NCI-H1436 (cell line): ENCODE measurements at places on chromosomes 7 and 10.

DNA sequence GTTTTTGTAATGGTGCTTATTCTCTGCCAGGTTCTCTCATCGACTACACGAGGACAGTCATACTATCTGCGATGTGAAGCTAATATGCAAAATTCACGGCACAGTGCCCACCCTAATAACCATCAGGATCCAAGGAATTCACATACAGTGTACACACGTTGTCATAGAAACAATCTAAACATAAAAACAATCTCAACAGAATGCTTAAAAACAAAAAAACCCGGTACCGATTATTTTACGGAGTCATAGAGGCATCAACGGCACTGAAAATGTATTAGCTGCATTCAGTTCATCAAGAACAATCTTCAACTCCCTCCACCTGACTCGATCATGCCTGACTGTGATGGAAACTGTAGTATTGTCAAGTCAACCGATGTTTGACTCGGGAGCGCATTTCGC is 628 bp downstream of the MRPS33 start:
- no peak for DNase-seq

GRCh38 chr7:43450894-43451293 is 132.0 kb upstream of the STK17A start:
- no peak for DNase-seq

DNA sequence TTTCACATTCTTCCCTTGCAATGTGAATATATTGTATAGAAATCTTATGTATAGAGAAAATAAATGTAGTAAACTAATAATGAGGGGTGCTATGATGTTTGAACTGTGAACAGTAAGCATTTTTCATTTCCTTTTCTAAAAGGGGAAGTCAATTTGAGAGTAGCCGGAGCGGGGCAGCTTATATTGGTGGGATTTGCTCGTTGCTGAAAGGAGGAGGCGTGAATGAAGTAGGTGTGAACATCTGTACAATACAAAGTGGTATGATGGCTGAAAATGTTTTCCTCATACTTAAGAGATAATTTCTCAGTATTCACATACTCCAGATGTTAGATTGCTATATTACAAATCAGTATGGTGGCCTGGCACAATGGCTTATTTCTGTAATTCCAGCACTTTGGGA is 87.1 kb downstream of the SRI start:
- no peak for DNase-seq

- peak; percentile 44 for DNase-seq
These were observed 83.3 kb upstream of the DNAJC1 start for GRCh38 chr10:22086730-22087401.

- DNase-seq: no peak
These were observed 260.4 kb downstream of the SEMA3A start for GRCh38 chr7:83934118-83934734.

GRCh38 chr10:82210331-82210730 is 335.3 kb downstream of the NRG3 start:
- no peak for DNase-seq

- DNase-seq: no peak
These were observed 17.1 kb downstream of the GBX1 start for GRCh38 chr7:151150388-151150787.

DNA sequence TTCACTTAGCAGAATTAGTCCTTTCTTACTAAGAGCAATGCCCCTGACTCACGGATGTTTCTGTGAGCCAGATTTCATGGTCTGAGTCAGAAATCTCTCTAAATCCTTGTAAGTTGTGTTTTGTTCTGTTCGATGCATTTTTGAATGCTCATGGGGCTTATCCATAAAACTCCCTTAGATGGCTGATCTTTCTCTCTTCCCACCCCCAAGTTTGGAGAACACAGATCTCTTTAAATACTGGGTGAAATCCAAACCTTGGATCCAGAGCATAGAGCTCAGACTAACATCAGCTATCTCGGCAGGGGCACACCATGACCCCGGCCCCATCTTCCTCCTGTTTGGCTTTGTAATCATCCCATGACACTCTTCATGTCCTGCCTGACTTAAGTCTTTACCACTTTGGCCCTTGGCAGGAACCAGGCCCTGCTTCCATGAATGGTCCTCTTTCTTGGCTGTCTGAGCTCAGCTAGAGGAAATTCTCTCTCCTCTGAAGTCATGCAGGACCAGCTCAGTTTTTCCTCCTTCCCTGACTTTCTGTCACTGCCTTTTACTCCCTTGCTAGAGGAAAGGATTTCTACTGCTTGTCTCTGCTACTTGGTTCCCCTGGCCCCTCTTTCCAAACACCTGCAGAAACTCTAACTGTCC is 120.4 kb upstream of the RAB11FIP2 start:
- no peak for DNase-seq

GRCh38 chr7:31648288-31648687 is 38.7 kb upstream of the PPP1R17 start:
- DNase-seq: no peak

- no peak for DNase-seq
These were observed 422.4 kb downstream of the INHBA start for GRCh38 chr7:41280491-41280890.

DNA sequence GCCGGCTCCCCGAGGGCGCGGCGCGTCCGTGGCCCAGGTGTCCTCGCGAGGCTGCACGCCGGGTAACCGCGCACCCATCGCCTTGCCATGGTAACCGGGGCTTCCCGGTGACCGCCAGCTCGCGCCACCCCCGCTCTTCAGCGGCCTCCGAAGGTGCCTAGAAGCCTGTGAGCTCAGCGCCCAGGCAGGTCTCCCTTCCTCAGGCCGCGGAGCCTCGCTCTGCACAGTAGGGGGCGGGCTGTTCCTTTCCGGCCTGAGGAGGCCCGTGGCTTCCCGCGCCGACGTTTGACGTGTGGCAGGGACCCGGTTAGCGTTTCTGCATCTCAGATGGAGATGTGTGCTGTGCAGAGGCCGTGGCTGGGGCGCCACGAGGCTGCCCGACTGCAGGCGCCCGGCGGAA is 117.1 kb downstream of the DYNC2I1 start:
- peak; percentile 24 for DNase-seq

DNA sequence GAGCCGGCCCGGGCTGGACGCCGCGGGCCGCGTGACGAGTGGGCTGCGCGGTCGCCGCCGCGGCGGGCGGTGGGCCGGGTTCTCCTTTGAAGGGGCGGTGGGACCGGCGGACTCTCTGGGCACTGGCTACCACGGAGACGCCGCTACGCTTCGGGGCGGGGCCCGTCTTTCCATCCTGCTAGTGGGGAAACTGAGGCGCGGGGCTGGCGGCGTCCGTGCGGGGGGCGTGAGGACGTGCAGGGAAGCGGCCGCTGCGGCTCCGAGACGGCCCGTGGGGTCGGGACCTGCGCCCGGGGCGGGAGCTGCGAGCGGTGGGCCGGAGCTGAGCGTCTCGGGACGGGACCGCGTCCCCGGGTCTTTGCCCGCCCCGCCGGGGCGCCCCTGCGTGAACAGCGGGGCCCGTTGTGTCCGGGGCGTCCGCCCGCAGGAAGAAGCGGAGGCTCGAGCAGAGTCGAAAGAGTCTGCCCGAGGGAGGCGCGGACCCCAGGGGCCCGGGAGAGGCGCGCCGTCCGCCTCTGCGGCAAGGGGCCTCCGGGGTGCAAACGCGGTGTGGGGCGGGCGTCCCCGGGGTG is 548 bp upstream of the BNIP3 start:
- no peak for DNase-seq

DNA sequence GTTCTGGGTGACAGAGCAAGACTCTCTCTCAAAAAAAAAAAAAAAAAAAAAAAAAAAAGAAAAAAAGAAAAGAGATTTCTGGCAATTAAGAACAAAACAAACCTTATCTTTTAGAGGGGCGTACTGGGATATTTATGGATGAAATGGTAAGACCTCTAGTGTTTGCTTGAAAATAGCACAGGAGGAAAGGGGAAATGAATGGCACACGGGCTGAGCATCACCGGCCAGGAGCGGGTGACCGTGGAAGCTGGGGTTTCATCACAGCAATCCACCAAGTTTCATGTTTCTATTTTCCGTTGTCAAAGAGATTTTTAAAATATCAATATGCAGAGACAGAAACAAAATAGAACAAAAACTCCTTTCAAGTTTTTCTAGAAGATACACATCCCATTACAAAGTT is 105.6 kb downstream of the SVIL start:
- DNase-seq: no peak

GRCh38 chr7:31110331-31111108 is 58.4 kb downstream of the ADCYAP1R1 start:
- DNase-seq: no peak

GRCh38 chr10:1179346-1180070 is 123.3 kb downstream of the WDR37 start:
- DNase-seq: no peak

GRCh38 chr7:41449694-41450093 is 253.2 kb downstream of the INHBA start:
- no peak for DNase-seq

DNA sequence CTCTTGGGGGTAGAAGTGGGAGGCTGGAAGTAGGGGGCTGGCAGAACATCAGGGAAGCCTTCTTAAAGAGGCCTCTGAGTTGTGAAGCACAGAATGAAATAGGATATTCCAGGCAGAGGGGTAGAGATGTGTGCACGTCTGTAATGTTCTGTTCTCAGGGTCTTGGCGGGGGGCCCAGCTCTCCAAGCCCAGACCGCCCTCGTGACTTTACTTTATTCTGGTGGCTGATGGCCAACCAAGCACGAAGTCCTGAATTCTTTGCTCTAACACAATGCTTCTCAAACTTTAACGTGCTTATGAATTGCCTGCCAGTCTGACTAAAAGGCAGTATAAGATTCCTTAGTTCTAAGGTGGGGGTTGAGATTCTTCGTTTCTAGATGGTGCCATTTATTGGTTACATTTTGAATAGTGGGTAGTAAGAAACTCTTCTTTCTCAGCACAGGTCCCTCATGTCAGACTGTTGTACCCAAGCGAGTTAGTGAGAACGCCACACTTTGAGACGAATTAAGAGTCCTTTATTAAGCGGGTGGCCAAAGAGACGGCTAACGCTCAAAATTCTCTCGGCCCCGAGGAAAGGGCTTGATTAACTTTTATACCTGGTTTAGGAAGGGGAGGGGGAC is 8.2 kb downstream of the PRXL2A start:
- no peak for DNase-seq
